ENCODE measurements at places on chromosomes 6 and 20.

- peak; percentile 56 for DNase-seq
Observed at GRCh38 chr6:73923905-73924485, 228.0 kb downstream of the CD109 start.

DNA sequence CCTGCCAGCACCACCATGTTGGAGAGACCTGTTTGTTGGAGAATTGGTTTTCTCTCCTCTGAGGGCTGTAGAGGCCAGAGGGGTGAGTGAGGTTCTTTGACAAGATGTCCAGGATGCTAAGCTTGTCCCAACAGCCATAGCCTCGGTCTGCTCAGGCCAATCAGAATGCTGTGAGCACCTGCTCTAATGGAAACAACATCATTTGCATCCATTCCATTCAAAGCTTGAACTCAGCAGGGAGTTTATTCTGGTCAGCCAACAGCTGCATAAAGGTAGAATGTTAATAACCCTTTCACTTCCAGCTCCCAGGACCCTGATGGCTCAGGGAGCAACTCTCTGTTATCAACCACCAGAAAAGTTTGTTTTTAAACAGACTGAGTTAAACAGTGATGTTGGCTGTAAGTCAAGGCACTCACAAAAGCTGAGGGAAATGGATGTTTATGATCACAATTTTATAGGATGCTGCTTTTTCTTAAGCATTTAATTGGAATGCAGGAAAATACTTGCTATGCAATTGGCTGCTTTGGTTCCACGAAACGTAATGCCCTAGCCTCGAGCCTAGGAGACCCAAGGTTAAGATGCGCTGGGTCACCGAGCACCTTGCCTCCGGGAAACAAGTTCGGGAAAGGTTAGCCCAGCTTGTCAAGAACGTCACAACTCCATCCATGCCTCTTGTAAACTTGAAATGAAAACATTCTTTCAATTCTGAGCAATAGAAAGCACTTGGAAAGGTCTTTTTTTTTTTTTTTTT, 155.2 kb downstream of the NFATC2 start:
- DNase-seq: no peak

DNA sequence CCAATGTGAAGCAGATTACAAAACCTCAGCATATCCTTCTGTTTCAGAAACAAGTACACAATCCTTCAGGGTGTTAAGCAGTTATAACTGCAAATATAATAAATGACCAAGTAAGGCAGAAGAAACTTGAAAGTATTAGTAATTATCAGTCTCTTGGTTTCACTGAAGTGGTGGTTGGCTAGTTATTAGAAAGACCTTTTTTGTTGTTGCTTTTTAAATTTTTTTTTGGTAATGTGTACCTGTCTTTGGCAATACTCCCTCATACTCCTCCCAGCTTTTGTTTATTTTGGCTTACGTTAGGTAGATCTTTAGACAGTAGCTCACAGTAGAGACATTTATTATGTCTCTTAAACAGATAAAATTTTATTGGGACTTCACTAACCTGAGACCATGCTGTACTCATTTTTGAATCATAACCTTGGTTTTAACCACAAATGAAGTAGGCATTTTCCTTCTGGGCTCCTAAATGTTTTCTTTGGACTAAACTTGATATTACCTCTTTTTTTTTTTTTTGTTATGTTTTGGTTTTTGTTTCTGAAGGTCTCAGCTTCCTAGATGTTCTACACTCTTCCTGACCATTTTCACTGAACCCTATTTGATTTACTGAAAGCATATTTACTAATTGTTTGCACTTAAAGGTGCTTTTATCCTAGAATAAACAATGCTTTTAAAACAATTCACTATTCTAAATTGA, 6.4 kb downstream of the CD2AP start:
- DNase-seq: no peak

GRCh38 chr6:36195471-36196112, 952 bp upstream of the BRPF3 start:
- DNase-seq: no peak

- DNase-seq: no peak
Observed at GRCh38 chr6:105105094-105105493, 74.7 kb downstream of the POPDC3 start.

All from tongue (tissue), 3 donors.